Left kidney (tissue), 8 donors: ENCODE measurements at places on chromosomes 7 and 10. TPM values are rescaled to one million over a fixed set of nuclear protein-coding genes. Genes with fewer than 3 reads are reported as not detected.

DIP2C gene
- polyA plus RNA-seq = 21.6 TPM

FAM25C gene
- polyA plus RNA-seq = not detected

SLC18A3 gene
- polyA plus RNA-seq = not detected

ZNF37A gene
- polyA plus RNA-seq = 24.4 TPM

PCBD1 gene
- polyA plus RNA-seq = 89.2 TPM

ZNF736 gene
- 30.6 TPM for polyA plus RNA-seq

NKX1-2 gene
- not detected for polyA plus RNA-seq

SLC13A4 gene
- polyA plus RNA-seq = 6.2 TPM

ADAMTS14 gene
- 1.1 TPM for polyA plus RNA-seq

PILRA gene
- 12.6 TPM for polyA plus RNA-seq

GHRHR gene
- 0.33 TPM for polyA plus RNA-seq

PTF1A gene
- not detected for polyA plus RNA-seq

WIPF3 gene
- polyA plus RNA-seq = 5.9 TPM

LOXL4 gene
- 3.7 TPM for polyA plus RNA-seq

- no peak for DNase-seq
These were observed 156.9 kb upstream of the PCBD1 start for GRCh38 chr10:71045204-71045809.

DNA sequence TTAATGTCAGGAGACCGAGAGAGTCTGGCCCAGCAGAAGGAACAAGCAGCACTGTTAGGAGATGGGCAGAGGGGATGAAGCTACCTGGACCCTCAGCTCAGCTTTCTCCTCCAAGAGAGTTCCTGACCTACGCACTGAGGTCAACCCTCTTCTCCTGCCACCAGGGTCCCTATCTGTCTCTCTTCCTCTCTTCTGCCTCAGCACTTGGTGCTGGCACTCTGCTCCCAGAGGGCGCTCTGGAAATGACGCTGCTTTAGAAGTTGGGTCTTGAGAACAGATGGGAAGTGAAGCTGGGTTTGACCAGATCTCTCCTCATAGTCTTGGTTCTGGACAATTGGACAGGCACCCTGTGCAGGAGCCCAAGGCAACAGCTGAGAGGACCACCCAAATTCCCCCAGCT, 216.0 kb upstream of the AGK start:
- DNase-seq = no peak

- no peak for DNase-seq
These were observed at the start of gene MRC1 for GRCh38 chr10:17808971-17809841. Gene MRC1, plus strand, starts transcription at chr10:17809348. Its CDS starts 118 bp downstream, at chr10:17809466.

- DNase-seq = no peak
These were observed 14.5 kb upstream of the HOXA13 start for GRCh38 chr7:27214239-27214950.

DNA sequence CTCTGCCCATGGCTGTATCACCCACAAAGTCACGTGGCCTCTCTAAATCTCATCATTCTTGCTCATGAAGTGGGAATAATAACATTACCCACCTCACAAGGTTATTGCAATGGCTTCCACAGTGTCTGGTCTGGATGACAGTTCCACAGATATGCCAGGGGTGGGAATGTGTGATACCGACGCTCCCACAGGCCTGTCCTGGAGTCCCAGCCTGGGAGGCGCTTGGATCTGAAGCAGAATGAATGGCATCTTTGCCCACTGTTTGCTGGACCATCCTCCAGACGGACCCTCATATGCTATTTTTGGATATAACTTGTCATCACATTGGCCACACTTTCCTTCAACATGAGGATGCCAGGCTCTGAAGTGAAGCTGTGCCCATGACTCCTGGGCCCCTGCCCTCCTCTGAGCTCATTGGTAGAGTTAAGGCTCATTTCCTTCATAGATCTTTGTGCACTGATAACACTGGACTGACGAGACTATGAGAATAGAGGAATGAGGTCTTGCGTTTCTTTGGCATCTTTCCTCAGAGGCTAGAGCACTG, 279.8 kb upstream of the ZNF32 start:
- no peak for DNase-seq

DNA sequence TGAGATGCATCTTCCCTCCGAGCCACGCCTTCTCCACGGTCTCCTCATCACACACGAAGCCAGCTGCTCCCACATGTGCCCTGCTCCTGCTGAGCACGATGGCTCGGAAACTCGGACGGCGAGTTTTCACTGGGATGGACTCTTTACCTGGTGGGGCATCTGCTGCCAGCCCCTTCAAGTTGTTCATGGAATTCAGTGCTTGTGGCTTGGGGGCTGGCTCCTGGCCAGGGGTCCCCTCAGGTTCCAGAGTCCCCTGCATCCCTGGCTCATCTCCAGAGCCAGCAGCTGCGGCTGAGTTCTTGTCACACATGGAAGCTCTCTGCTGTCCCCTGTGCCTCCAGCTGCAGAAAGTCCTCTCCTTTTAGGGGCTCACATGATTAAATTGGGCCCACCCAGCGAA, 654.0 kb downstream of the SDK1 start:
- no peak for DNase-seq

DNA sequence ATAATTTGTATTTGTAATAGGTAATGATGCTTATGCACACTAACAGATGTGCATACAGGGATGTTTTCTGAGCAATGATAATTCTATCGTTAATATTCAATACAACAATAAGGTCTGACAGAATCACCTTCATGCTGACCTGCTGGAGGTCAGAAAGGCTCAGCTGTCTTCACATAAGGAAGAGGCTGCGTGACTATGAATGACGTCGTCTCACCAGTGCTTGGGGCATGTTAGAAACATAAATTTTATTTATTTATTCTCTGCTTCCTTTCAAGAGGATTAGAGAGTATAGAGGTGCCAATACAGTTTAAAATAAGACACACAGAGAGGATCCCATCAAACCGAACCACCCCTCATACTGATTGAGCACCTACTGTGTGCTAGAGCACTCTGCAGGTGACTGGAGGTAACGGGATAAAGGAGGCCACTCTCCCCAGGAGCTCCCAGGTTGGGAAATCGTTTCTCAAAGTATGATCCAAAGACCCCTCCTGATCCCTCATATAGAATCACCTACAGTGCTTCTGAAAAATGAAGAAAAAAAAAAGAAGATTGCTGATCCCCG, 265.6 kb upstream of the NPVF start:
- DNase-seq = no peak

DNA sequence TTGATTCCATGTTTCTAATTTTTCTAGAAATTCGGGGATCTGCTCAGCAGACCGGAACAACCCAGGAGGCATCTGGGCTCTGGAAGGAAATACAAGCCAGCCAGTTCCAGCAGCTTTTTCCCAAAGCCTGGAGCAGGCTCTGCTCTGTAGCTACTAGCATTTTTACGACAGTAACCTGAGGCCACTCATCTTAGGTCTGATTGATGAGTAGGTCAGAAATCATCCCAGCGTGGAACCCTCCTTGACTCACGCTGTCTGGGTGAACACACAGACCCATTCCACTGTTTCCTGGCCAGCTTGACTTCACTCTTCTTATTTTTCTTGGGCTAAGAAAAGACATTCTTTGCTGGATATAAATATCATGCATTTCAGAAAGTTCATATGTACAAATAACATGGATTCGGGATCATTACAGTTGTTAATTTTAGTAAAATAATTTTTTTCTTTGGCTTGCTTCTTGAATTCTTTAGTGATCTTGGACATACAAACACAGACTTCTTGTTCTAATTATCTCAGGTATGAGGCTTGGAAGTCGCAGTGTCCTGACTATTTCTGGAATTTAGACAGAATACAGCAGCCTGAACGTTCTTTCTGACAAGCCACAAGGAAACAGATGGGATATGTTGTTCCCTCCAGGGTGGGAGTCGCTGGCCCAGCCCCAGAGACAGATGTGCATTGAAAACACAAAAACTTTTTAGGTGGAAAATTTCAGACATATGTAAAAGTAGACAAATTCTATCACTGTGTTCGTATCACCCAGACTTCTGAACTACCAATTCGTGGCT, 54.6 kb upstream of the PITRM1 start:
- DNase-seq = peak; percentile 70

DNA sequence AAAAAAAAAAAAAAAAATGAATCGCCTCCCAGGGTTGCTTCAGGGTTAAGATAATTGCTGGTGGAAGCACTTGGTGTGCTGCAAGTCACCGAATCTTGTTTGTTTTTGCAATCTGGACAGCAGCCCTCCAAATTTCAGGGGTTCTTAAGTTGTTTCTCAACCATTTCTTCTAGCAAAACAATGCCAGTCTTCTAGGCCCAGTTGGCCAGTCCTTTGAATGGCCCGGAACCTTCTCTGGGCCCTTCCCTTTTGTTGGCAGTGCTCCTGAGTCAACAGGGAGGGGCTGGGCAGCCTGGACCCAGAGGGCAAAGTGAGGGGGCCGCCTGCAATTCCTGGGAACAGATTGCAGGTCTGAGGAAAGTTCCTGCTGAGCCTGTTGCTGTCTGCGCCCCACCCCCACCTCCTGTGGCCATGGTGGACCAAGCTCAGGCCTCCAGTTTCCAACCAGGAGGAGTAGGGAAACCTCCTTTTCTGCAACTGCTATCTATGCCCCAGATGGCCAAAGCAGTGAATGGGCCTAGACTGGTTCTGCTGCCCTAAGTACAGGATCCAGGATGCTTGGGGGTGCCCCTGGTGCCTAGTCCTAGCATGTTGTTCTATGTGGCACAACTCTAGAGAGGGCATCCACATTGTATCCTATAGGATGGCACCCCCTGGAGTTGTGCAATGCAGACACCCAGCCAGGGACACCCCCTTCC, 31.4 kb upstream of the PDCD4 start:
- no peak for DNase-seq

GRCh38 chr10:18463673-18464211, 187.6 kb downstream of the NSUN6 start:
- no peak for DNase-seq
